ENCODE measurements at places on chromosomes 5 and 9.

DNA sequence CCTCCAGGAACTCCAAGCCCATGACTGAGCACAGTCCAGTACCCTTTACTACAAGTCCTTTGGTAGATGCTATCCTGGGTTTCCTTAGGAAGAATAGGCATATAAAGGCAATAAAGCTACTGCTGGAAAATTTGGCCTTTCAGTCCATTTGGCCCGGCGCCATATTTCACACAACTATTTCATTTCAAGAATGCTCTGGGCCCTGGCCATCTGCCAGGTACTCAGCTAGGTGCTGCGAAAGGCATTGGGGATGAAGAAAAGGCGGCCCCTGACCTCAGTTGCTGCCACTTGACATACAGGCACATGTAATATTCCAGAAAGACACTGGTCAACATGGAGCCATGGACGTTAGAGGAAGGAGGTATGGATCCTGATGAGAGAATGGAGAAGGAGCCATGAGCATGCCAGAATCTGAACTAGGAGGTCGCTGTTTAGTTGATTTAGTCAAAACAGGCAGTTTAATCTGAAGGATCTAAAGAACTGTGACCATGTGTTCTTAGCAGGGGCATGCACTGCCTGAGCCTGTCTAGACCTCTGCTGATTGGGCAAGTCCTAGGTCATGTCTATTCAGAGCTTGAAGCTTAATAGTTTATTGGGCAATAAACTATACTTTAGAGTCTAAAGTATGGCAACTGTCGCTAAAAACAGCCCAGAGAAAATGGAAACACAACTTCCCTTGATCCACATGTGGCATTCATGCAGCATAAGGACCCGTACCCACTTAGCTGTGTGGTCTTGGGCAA lies 149.3 kb downstream of the MELK start:
- peak; percentile 25 for DNase-seq

GRCh38 chr5:92991581-92992067 lies 589.4 kb downstream of the NR2F1-AS1 start:
- DNase-seq = no peak

- DNase-seq = no peak
Measured at GRCh38 chr5:78527925-78528324, 120.6 kb downstream of the LHFPL2 start.

- DNase-seq = no peak
Measured at GRCh38 chr5:90096415-90097081, 313.0 kb downstream of the CETN3 start.

DNA sequence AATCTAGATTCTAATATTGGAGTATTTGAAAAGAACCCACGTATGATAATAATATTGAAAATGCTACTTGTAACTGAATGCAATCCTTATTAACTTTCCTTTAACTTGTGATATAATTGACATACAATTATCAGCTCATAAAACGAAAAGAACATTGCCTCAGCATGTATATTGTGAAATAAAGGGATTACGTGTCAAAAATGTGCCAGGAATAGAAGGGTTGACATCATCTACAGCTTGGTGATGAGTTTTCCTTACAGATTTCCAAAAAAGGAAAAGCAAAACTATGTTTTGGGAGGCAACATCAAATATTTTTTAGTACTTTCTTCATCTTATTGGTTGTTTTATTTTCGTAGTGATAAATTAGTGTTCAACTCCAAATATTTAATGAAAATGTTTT lies 266.0 kb upstream of the PTGER4 start:
- no peak for DNase-seq

GRCh38 chr5:135738564-135738875 lies 95.9 kb upstream of the SLC25A48 start:
- DNase-seq = no peak

DNA sequence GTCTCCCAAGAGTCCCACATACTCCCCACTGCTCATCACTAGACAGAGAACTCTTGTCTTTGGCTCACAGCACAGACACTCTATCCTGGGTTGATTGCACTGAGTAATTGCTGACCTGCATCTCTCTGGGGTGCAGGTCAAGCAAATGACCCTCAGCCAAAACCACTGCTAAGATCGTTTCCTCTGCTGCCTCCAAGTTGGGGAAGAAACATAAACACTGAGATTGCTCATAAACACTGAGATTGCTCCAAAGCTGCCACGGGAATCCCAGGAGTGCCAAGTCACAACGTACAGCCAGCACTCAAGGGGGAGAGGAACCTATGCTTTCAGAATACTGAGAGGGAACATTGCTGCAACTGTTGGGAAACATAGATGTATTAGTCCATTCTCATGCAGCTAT lies 1402.1 kb upstream of the ACO1 start:
- DNase-seq = no peak

DNA sequence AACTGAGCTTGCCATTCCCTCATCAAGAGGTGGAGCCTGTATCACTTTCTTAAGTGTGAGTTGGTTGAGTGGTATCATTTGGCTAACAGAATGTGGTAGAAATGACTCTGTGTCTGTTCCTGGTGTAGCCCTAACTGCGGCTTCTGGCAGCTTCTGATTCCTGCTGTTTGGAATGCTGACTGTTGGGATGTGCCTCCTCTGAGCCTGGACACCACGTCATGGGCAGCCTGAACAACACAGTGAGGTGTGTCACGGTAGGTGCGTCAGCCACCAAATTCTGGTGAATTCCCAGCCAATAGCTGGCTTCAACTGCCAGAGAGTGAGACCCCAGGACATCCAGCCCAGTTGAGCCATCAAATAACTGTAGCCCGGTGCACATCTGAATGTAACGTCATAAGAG lies 6.1 kb upstream of the C9orf152 start:
- no peak for DNase-seq

- DNase-seq = no peak
Measured at GRCh38 chr9:98726735-98727134, 18.0 kb upstream of the GABBR2 start.

GRCh38 chr5:141272906-141273305 lies 27.7 kb downstream of the PCDHB15 start:
- DNase-seq = no peak

GRCh38 chr5:155406815-155407214 lies 393.3 kb downstream of the KIF4B start:
- DNase-seq = no peak

GRCh38 chr5:14190194-14191164 lies 47.3 kb downstream of the TRIO start:
- DNase-seq = no peak

GRCh38 chr9:1962588-1963106 lies 52.5 kb upstream of the SMARCA2 start:
- peak; percentile 12 for DNase-seq

GRCh38 chr5:53326424-53327153 lies 153.8 kb upstream of the FST start:
- no peak for DNase-seq

DNA sequence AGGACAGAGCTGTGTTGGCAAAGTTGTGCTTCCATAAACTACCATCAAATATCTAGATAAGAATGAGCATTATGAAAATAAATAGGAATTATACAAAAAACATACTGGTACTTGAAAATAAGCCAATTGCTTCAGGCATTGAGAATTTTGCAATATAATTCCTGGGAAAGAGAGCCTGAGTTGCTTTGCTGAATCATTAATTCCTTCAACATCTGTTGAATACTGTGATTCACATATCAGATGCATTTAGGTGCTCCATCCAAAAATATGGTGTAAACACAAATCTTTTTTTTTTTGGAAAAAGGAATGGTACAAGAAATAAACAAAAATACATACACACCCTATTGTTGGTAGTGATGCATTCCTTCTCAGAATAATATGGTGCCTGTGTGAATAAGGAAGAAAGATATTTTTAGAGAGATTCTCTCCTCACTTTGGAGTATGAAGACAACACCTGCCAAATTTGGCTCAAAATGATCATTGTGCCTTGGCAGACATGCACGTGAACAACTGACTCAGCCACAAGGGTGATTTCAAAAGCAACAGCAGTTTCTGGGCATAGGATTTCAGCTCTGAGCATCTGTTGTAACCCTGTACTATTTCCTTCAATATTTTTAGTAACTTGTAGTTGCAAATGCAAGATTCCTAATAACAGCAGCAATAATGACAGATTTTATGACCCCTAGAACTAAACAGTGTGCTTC lies 96.7 kb downstream of the CAVIN4 start:
- DNase-seq = no peak

DNA sequence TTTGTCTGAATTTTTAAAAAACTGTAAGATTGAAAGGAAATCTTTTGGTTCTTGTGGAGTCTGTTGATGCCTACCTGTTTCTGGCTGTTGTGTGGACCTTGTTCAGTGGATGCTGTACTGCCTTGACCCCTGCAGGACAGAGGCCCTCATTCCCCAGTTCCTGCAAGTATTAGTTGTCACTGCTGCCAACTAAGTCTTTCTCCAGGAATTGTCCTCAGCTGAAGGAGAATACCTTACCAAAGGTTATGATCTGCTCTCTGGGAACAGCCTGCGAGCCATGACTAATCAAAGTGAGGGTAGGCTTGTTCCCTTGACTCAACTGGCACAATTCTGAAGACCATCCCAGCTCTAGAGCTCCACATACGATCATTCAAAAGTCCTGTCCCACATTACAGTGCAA lies 145.3 kb upstream of the FST start:
- no peak for DNase-seq

GRCh38 chr5:172911628-172911880 lies 47.7 kb upstream of the RPL26L1 start:
- DNase-seq = no peak

Measured in left kidney (tissue), 8 donors.